ENCODE measurements at places on chromosomes 6 and 20.

GRCh38 chr6:83192456-83192855 lies 609 bp downstream of the PGM3 start:
- no peak for DNase-seq

DNA sequence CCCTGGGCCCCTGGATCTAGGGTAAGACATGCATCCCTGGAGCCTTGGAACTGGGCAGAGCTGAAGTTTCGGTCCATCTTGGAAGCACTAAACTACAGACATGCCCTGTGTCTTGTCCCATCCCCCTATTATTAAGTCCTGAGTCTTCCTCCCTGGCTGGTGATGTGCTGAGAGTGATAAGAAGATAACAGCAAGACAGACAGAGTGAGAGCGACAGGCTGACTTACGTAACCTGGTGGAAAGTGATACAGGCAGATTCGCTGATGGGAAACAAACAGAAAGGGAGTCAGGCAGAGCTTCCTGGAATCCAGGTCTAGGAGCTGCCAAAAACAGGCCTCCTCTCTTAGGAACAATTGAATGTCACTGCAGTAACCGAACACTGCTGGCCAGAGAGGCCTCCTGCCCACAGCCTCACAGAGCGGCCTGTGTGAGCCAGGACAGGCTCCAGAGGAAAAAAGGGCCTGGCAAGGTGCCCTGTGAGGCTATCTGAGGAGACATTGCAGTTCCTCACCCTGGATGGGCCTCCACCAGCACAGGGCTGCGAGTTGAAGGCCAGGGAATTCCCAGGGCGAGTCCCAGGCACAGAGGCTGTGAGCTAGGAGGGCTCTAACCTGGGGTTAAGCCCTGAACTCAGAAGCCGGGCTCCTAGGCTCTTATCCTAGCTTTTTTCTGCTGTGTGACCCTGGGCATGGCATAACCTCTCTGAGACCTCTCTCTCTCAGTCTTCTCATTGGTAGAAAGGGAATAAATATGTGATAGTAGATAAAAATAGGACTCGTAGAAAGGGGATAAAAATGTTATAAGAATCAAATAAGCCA lies 34.2 kb upstream of the B4GALT5 start:
- DNase-seq: no peak

- no peak for DNase-seq
These were observed 24.7 kb downstream of the MRPL14 start for GRCh38 chr6:44102527-44102926.

- DNase-seq: peak; percentile 41
These were observed 65.9 kb downstream of the PTPN1 start for GRCh38 chr20:50575865-50576720.

DNA sequence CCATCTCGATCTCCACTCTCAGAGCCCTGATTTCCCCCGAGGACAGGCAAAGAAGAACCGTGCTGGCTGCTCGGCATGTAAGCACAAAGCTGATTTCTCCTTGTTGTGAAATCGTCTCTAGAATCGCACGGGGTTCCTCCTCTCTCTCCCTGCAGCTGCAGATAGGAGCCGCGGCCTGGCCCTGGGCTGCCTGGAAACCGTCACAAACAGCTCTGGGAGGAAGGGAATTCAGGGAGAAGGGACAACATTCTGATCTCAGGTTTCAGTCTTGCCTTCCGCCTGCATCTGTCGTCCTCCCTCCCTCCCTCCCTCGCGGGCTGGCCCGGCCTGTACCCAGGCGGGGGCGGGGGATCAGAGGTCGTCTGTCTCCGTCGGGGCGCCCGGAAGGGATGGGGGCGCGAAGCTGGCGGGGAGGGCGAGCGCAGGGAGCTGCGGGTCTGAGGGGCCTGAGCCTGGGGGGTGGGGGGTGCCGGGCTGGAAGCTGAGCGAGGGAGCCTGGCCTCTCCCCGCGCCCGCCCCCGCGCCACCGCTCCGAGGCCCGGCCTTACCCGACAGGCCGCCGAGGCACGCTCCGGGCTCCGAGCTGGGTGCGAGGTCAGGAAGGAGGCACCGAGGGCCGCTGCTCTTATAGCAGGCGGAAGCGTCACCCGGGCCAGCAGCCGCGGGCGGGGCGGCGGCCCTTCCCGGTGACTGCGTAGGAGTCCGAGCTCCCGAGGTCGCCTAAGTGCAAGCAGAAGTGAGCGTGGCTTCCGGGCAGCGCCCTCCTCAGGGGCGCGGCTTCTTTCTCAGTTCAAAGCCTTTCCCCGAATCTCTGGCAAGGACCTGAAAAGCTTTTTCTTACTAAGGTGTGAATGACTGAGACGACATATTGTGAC lies at the start of gene SERPINB1:
Gene SERPINB1, minus strand, starts transcription at position 600 of the 875 bp plus-strand sequence. CDS start 1,277 bp downstream, outside the sequence.
- peak; percentile 55 for DNase-seq
